ENCODE measurements at places on chromosomes 11 and 22. TPM values are rescaled to one million over a fixed set of nuclear protein-coding genes. Genes with fewer than 3 reads are reported as not detected.

HBE1 gene
- not detected for total RNA-seq

KIAA1671 gene
- total RNA-seq = 7.4 TPM

AMPD3 gene
- total RNA-seq = 3.2 TPM

GAB4 gene
- total RNA-seq = not detected

INS gene
- not detected for total RNA-seq

MPPED2 gene
- not detected for total RNA-seq

C11orf91 gene
- not detected for total RNA-seq

OR10W1 gene
- not detected for total RNA-seq

CNIH2 gene
- not detected for total RNA-seq

C11orf87 gene
- not detected for total RNA-seq

OR4A16 gene
- total RNA-seq = not detected

PPARA gene
- total RNA-seq = 14.7 TPM

OR5B21 gene
- not detected for total RNA-seq

LMO1 gene
- total RNA-seq = not detected

ALDH3B1 gene
- total RNA-seq = 14.6 TPM

CARD10 gene
- 5.8 TPM for total RNA-seq

SPDYC gene
- not detected for total RNA-seq

KRTAP5-11 gene
- total RNA-seq = not detected

MUC6 gene
- total RNA-seq = not detected

CSTPP1 gene
- 11.3 TPM for total RNA-seq

BACE1-AS gene
- 2.8 TPM for total RNA-seq

B4GALNT4 gene
- 2.3 TPM for total RNA-seq

FXYD6 gene
- total RNA-seq = not detected

WT1 gene
- total RNA-seq = 10.1 TPM

CCDC73 gene
- not detected for total RNA-seq

ADAMTS15 gene
- 44.9 TPM for total RNA-seq

SLC29A2 gene
- not detected for total RNA-seq

PACSIN2 gene
- total RNA-seq = 34.8 TPM

NAA40 gene
- total RNA-seq = 13.9 TPM

All from cardiac atrium fibroblast (primary cell).